ENCODE measurements at places on chromosomes 5 and 9.

DNA sequence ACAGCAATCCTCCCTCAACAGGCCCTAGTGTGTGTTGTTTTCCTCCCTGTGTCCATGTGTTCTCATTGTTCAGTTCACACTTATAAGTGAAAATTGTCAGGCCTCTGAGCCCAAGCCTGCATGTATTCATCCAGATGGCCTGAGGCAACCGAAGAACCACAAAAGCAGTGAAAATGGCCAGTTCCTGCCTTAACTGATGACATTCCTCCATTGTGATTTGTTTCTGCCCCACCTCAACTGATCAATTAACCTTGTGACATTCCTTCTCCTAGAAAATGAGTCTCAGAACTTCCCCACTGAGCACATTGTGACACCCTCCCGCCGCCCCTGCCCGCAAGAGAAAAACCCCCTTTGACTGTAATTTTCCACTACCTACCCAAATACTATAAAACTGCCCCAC, 17.4 kb upstream of the TRPC7 start:
- no peak for DNase-seq

DNA sequence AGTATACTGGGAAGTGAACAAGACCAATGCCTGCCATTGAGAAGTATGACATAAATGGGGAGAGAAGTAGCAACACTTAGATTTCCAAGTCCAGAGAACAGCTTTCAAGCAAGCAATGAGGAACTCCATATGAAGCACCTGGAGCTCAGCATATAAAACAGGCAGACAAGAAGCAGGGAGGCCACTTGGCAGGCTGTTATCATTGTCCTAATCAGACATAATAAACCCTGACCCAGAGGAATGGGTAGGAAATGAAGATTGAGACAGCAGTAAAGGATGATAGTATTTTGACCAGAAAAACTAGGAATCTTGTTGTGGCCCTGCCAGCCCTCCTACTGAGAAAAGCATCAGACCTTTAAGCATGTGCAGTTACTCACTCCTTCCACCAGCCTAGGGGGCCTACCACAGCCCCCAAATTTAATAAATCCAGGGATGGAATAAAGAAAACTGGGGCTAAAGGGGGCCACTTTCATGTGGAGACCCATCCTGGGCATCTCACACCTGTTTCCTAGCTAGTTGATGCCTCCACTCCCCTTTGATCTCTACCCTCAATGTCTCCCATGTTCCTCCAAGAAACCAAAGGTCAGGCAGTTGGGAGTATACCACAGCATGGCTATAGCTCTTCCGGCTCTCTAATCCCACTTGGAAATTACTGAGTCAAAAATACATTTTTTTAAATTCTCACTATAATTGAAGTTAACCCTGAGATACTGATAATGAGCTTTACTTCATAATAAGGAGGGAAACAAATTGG, 135.1 kb downstream of the SIL1 start:
- DNase-seq, result no peak

DNA sequence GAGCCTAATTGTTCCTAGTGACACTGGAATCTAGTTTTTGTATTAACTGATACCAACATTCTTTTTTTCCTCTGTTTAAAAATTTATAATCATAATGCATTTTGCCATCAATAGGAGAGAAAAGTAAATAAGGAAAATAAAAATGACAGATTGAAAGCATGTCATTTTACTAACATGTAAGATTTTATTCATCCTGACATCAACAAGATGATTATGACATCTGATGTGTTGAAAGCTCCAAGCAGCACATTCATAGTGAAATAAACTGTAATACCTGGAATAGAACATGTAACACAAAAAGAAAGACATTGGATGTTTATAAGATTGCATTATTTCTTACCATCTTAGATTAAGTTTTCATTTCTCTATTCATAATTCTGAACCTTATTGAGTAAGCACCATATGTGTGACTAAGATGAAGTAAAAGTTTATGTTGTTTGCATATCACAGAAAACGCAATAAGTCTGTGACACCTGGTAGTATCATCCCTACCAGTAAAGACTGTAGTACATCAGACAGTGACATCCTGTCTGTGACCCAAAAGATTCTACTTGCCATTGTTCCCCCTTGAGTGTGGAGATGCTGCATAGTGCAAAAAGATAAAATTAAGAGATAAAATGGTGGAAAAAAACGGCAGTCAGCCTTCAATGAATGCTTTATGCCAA, 225.6 kb downstream of the PCSK5 start:
- DNase-seq, result no peak

DNA sequence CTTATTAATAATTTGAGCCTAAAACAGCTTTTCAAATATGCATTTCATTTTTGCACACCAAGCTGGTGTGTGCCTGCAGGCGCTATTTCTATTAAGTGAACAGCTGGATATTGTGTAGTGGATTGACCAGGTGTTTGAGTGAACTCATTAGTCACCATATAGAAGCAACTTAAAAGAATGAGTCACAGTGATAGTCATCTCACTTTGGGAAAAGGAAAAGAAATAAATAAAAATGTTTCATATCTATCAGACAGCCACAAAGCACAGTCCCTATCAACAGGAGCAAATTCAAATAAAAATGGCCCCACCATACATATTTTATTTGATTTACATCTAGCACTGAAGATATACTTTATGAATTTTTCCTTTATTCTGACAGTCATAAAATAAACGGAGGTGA, 456.5 kb upstream of the CDH9 start:
- DNase-seq, result no peak

GRCh38 chr9:69542942-69543704, 129.0 kb downstream of the APBA1 start:
- no peak for DNase-seq

DNA sequence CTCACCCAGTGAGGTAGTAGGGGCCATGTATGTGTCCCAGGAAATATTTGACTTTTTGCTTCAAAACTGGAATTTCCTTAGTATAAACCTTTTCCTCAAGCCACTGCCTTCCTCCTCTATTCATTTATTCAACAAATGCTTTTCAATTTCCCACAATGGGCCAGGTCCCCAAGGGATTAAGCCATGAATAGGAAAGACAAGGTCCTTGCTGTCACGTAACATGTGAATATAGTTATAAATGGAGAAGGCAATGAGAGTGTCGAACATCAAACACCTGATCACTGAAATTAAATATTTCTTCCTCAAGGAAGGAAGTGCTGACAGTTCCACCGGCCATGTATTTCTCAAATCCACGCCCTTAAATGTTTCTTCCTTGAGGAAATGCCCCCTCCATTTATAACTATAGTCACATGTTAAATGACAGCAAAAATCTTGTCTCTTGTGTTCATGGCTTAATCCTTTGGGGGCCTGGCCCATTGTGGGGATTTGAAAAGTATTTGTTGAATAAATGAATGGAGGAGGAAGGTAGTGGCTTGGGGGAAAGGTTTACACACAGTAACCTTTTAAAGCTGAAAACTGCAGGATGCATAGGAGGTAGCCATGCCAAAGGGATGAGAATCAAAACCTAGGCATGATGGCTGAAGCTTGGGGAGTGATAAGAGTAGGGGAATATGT, 145.5 kb downstream of the PTTG1 start:
- DNase-seq, result no peak

DNA sequence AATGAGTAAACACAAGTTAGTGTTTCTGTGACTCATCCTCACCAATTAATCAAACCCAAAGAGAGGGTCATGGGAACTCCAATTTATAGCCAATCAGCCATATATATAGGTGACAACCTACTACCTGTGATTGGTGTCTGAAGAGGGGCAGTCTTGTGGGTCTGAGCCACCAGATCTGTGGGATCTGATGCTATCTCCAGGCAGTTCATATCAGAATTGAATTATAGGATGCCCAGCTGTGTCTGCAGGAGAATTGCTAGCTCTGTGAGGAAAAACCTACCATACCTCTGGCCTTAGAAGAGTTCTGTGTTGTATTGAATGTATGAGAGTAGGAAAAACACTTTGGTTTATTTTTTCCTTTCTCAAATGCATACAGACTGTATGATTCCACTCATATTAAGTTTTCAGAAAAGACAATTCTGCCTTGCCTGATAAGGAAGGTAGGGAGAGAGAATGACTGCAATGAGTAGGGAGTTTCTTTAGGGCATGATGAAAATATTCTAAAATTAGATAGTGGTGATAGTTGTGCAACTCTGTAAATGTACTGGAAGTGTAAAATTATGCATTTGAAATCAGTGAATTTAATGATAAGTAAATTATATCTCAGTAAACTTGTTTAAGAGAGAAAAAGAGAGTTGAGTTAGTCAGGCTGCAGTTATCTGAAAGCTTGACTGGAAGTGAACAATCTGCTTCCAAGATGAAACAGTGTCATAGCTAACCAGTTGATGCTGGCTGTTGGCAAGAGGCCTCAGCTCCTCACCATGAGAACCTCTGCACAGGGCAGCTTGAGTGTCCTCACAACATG, 274.9 kb downstream of the AUH start:
- peak; percentile 15 for DNase-seq

GRCh38 chr5:152601806-152602732, 197.0 kb upstream of the NMUR2 start:
- DNase-seq, result no peak

DNA sequence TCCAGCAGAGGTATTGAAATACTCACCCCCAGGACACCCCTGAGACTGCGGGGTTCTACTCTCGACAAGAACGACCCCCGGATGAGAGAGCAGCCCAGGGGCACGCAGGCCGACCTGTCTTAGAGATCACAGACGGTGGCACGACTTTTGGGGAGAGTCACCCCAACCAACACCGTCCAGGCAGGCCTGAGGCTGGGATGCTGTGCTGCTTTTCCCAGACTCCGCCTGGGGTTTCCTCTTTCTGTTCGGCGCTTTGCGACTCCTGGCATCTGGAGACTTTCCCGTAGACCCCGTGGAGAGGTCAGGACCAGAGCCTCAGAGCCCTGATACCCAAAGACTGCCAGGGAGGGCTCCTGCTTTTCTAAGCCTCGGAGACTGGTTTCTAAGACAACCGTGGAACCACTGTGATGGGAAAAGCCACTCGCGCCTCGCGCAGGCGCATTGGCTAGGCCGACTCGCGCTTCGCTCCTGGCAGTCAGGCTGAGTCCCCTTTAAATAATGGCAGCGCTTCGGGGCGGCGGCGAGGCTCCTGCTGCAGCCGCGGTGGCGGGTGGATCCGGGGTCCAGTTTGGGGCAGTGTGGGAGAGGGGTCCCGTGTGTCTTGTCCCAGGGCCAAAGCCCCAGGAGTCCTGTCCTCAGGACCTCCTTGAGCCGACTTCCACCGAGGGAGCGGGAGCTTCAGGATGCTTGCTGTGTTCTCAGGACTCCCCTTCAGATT, 484.0 kb downstream of the SPATA31A7 start:
- DNase-seq, result no peak

DNA sequence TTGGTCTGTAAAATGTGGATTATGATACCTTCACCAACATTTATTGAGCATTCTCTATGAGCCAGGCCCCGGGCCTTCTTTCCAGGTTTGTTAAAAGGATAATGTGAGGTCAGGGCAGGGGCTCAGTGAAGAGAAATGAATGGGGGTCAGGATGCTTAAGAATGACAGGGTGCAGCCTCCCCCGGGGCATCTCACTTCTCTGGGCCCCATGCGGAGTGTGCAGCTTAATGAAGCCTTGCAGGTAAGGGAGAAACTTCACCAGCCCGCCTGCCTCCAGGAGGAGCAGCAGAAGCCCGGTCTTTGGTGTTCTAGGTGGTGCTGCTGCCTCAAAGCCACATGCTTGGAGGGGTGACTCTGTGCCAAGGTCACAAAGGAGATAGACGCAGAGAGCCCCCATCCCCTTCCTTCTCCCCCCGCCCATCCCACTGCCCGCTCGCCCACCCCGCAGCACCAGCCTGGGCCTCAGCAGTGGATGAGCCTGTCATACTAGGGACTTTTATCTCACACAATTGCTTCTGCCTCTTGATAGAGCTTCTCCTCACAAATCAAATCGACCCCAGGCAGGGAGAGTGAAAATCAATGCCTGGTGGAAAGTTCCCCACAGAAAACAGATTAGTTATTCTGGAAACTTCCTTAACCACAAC, 244.8 kb downstream of the PBX3 start:
- no peak for DNase-seq

DNA sequence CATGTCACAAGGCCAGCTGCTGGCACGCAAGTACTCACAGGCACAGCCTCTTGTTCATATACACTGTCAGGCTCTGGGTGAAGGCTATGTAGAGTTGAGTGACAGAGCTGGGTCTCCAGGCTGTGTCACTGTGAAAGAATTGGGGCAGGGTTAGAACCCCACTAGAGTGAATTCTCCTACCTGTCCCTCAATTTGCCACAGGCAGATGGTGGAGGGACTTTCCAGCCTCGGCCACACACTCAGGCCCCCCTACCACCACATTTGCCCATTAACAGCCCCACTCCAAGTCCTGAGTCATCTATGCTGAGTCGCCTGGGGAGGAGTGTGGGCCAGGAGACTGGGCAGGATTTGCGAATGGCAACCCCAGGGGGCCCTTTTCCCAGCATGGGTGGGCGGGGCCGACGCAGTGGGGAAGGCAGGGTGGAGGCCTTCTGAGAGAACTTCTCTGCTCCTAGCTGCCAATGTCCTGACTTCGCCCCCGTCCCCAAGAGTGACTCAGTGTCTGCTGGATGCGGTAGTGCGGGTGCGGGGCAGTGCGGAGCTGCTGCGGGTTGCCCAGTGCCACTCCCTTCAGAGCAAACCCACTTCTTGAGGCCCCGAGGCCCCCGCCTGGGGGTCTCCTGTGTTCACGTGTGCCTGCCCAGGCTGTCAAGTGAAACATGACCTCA, 50.3 kb upstream of the PSD2 start:
- DNase-seq, result peak; percentile 86

DNA sequence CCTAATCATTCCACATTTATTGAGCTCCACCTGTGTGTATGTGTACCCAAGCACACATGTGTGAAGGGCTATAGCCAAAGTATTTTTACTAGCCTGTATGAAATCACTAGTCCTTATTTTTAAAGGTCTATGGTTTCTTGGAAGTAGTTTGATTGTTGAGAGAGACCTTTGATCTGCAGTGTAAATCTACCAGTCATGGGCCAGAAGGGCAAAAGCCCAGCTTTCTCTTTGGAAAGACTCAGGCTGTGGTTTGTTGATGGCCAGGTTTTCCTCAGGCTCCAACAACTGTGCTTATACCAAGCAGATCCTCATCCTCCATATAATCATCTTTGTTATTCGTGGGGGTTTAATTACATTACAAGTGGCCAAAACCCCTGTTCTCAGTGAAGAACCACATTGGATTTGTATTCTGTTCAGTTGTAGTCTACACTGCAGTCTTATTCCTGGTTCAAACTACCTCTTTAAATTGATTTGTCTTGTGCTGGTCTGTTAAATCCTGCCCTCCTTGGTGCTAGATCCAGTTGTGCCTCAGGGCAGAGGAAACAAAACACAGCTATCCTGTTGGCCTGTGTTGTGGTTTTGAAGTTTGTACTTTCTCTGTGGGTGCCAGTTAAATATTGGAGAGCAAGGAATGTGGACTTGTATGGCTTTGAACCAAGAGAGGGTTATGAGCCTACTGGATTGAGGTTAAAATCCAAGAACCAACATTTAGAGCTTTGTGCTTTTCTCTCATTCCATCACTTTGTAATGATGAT, 13.3 kb downstream of the CDC26 start:
- no peak for DNase-seq

- no peak for DNase-seq
Measured at GRCh38 chr9:16106021-16106571, 553.3 kb downstream of the CCDC171 start.

GRCh38 chr5:167969998-167970397, 321.4 kb upstream of the WWC1 start:
- DNase-seq, result no peak

GRCh38 chr9:127852829-127853228, 1.6 kb downstream of the ENG start:
- DNase-seq, result no peak
